Fibroblast of skin of abdomen (primary cell): ENCODE measurements at places on chromosomes 2 and 18.
A peak's percentile ranks its signal among the peaks of the same experiment; 100 is the strongest.

- DNase-seq = no peak
Observed at GRCh38 chr2:239770246-239770639, 254.9 kb downstream of the NDUFA10 start.

DNA sequence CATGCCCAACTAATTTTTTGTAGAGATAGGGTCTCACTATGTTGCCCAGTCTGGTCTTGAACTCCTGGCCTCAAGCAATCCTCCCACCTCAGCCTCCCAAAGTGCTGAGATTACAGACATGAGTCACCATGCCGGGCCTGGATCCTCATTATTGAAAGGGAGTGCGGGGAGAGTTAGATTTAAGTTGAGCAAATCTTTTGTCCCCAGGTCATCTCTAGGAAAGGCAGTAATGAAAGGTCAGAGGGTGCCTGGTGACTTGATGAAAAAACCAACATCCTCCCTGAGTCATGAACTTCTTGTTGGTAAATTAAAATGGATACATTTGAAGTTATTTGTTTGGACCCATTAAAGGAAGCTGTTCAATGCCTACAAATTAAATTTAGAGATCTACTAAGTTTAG, 25.1 kb downstream of the STAT4 start:
- DNase-seq = no peak

DNA sequence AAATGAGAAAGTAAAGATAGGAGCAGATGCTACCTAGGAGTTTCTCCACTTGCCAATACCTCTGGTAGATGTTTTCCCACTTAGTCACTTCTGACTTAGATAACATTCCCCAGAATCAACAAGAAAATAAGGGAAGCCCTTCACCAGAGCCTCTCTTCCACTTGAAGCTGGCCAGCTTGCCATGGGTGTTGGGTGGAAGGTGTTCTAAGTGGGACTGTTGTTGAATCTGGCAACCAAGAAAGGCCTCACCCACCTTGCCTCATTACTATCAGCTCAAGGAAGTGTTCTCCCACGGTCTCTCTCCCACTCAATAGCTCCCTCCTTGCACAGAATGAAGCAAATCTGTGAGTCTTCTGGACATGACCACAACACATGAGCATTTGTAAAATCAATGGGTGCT, 100.4 kb upstream of the REG3A start:
- no peak for DNase-seq

GRCh38 chr2:69947325-69947931, 14.0 kb downstream of the ASPRV1 start:
- DNase-seq = no peak

GRCh38 chr2:167935803-167936110, 311.6 kb downstream of the STK39 start:
- DNase-seq = no peak

DNA sequence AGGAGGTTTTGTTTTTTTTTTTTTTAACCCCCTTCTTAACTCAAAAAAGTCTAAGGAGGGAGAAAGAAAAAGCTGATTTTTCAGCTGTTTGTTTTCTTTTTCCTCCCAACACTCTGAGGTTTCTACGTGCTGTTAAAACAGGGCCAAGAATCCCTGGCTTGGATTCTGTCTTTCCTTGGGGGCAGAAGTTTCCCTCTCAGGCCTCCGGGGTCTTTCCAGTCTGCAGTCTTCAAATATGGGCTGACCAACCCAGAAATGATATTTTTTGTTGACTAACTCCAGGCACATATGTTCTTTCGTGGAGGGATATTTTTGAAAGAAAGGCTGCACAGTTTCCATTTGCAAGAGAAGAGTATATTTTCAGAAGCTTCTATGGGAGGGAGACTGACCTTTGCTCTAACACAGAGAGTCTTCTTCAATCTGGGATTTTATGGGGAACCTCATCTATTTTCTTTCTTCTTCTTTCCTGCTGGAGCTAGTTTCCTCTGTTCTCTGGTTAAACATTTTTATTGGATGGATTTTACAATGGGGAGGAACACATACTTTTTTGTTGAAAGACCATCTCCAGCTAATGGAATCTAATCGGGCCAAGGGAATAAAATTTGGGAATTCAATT, 93.3 kb upstream of the SPRED2 start:
- no peak for DNase-seq

GRCh38 chr2:42239811-42240210, 70.7 kb downstream of the EML4 start:
- DNase-seq = no peak

DNA sequence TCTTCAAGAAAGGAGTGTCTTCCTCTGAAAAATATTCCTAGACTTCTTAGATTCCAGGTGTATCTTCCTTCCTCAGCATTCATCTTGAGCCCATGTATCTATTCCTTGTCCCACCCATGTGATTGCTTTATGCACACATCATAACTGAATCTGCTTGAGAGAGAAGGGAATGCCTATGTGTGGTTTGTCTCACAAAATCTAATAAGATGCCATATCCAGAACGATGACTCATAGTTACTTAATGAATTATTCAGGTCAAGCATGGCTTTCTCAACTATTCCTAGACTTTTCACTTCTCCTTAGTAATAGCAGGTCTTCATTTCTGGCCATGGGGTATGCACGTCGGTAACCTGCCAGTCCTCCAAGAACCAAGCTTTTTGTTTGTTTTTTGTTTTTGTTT, 121.8 kb downstream of the SETBP1 start:
- DNase-seq = peak; percentile 60

GRCh38 chr2:37600735-37601134, 70.7 kb downstream of the CDC42EP3 start:
- no peak for DNase-seq

DNA sequence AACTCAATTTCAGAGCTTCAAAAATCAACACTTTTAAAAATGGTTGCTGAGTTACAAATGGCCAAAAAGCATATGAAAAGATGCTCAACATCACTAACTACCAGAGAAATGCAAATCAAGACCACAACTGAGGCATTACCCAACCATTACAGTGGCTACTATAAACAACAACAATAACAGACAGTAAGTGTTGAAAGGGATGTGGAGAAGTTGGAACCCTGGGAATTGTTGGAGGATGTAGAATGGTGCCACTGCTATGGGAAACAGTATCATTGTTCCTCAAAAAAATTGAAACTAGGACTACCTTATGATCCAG, 173.3 kb upstream of the SPRED2 start:
- DNase-seq = no peak

DNA sequence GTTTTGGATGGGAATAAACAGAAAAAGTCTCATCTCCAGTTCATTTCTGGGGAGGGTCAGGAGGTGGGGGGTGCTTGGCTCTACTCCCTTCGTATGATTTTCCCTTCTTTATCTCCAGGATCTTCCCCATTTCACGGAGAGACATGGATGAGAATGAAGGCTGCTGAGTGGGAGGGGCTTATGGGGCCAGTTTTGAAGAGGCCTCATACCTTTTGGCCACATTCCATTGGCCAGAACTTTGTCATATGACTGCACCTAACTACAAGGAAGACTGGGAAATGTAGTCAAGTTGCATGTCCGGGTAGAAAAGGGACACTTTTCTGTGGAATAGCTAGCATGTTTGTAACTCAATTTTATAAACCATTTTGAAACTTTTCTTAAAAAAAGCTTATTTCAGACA, 117.6 kb downstream of the NEDD4L start:
- peak; percentile 11 for DNase-seq

DNA sequence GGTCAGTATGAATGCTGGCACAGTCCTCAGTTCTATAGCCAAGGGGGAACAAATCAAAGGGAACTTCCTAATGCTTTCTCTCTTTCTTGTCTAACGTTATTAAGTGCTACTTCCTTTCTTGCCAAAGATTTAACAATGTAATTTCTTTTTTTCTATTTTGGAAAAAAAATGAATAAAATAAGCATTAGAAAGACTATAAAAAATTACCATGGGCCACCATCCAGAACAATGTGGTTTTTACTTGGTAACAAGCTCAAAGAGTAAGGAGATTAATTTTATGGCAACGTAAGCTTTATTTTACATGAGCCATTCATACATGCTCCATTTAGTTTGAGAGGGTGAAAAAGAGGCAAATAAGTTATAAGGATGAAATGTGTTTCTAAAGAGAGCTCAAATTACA, 40.1 kb downstream of the SERPINE2 start:
- peak; percentile 17 for DNase-seq

GRCh38 chr2:58098254-58099095, 51.9 kb downstream of the VRK2 start:
- DNase-seq = peak; percentile 44
